Body of pancreas (tissue), 4 donors: ENCODE measurements at places on chromosomes 7 and 10.

DNA sequence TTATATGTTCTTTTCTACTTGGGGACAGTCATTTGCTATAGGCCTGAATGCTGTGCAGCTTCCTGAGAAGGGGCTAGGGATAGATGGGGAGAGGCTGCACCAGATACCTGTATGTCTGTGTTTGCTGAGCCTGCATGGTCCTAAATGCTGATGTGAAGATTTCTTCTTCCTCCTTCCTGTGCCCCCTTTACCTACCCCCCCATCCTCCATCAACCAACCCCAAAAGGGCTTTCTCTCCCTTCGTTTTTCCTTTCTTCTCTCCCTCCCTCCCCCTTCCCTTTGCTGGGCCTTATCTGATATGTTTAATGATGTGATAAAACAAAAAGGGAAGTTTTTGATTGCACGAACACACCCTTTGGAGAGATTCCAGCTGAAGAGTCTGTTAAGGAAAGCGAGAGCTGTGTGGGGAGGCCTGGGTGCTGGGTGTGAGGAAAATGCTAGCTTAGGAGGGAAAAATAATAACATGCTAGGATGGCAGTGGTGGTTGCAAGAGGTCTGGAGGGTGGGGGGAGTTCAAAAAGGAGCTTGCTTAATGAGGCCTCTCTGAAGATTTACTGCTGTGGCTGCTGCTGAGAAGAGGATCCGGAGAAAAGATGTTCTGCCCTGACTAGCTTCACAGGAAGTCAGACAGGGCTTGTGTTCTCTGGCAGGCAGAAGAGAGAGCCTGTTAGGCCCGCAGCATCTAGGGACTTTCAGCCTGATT, 101.8 kb downstream of the SAMD9 start:
- DNase-seq, result no peak

DNA sequence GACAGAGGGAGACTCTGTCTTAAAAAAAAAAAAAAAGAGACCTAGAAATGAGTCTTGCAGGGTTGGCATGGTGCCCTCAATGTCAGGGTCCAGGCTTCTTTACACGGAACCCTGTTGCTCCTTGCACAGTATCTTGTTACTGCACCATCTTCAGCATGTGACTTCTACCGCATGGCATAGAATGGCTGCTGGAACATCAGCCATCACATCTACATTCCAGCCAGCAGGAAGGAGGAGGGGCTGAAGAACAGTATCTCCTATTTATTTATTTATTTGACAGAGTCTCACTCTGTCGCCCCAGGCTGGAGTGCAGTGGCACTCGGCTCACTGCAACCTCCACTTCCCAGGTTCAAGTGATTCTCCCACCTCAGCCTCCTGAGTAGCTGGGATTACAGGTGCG, 3.7 kb upstream of the ACHE start:
- no peak for DNase-seq

DNA sequence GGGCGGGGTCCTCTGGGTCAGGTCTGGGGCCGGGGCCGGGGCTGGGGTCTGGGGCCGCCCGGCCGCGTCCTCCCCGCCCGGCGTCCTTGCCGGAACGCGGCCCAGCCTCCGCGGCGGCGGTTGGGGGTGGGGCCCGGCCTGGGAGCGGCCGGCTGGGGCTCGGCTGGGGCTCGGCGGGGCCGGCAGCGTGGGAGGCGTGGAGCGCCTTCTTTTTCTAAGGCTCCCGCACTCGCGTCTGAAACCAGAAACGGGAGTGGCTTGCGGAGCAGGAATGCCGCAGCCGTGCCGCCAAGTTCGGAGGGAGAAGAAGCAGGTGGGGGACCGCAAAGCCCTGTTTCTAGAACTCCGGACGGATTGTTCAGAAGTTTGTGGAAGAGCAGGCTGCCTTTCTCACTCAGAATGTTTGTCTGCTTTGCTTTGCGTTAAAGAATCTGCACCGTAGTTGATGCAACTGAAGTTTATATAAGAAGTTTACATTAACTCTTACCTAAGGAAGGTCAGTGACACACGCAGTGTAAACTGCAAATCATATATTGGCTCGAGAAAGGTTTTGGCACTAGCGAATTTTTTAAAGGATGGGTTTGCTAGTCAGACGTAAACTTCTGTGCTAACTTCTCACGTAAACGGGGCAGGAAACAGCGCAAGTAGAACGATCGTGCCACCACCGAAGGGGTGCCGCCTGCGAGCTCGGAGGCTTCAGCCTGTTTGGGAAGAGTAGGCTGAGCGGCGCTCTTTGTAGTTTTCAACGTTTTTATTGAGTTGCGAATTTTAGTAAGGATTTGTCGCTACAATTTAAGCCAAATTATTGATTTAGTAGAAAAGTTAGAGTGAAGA, 729 bp downstream of the DNAJB6 start:
- peak; percentile 67 for DNase-seq

DNA sequence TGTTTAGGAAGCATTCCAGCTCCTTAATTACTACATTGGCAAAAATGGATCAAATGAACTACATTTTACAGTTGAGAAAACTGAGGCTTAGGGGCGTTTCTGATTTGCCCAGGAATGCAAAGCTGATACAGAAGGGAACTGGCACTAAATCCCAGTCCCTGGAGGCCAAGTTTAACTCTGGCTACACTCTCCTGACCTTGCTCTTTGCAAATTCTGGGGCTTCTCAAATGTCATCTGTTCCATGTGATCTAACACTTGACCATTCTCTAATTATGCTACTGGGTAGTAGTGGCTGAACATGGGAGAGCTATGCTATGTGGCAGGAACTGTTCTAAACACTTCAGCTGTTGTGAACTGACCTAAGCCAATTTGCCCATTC, 11.3 kb upstream of the HABP2 start:
- DNase-seq, result no peak

DNA sequence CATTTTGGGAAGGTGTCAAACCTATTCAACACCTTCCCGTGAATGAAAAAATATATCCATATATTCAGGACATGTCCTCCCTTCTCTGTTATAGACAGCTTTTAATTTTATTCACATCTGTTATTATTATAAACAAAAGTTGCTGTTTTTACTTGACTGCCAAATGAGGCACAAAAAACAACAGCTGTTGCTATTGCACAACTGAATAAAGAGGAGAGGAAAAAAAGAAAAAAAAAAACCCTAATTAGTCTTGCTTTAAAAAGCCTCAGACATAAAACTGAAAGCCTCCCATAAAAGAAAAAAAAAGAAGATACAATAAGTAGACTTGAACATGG, 153.4 kb downstream of the BMPER start:
- DNase-seq, result no peak

GRCh38 chr7:133672866-133673265, 420.0 kb downstream of the EXOC4 start:
- DNase-seq, result no peak

- DNase-seq, result peak; percentile 56
These were observed 910 bp downstream of the WIPF3 start for GRCh38 chr7:29806995-29807841.

DNA sequence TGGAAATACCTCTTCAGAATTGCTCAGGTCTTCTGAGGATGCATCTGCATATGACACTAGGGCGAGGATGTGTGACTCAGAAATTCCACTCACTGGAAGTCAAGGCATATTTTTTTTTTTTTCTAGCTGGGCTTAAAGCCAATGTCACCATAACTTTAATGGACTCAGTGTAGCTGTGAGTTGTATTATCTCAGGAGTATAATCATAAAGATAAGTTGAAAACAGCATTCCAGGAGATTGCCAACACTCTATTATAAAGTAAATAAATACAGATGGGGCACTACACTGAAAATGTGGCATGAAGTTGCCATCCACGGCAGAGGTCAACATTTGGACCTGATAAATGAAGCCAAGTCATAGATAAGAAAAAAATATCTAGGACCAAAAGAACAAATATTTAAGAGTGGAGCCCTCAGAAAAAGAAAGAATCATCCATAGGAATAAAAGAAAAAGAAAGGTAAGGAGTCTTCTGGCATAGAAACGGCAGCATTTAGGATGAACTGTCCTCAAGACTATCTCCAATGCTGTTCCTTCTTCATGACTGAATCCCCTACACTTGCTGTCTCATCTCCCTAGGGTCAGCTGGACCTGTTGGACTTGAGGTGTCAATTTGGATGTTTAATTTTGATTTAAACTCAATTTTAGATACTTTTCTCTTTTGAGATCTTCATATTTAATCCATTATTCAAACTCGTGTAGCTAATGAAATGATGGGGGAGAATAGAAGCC, 72.9 kb upstream of the CAV2 start:
- DNase-seq, result peak; percentile 9

- no peak for DNase-seq
These were observed 12.5 kb upstream of the IL2RA start for GRCh38 chr10:6074489-6075301.

DNA sequence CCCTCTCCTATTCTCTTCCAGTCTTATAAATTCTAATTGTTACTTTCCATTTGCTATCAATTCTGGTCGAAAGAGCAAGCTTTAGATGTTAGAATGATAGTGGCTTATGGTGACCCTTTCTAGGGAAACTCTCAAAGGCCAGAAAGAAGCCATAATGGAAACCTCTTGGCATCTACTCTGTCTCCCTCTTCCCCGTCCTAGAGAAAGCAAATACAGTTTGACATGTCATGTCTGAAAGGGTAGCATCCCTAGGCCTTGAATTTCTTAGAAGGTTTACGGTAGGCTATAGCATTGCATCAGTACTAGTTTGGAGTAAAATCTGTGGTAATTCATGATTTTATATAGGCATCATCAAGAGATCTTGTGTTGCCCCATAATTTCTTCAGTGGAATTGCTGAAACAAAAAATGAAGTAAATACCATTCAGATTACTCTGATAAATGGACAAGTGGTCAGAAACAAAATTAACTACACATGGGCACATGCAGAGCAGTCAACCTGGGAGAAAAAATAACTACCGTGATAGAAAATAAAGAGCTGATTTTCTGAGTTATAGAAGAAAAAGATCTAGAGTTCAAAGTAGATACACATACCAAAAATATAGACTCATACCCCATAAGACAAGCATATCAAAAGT, 4.4 kb downstream of the PRKAR2B start:
- DNase-seq, result no peak

DNA sequence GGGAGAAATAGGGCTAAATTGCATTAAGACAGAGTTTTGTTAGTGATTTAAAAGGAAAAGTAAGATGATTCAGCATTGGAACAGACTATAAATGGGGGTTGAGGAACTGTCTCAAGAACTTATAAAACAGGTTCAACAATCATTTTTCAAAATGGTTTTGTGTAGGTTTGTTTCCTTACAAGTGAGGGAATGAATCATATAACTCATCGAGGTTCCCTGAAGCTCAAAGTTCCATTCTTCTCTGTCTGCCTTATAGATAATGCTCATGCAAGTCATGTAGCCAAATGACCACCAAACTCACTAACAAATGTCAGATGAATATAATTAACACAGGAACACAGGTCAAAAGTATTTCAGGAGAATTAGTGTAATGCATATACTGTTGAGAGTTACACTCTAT, 27.7 kb downstream of the ADAM22 start:
- DNase-seq, result no peak

GRCh38 chr10:33180390-33180789, 154.1 kb downstream of the NRP1 start:
- no peak for DNase-seq

- DNase-seq, result no peak
These were observed 249.0 kb downstream of the C7orf25 start for GRCh38 chr7:42662862-42663261.

GRCh38 chr7:69743436-69743835, 145.2 kb downstream of the AUTS2 start:
- no peak for DNase-seq

DNA sequence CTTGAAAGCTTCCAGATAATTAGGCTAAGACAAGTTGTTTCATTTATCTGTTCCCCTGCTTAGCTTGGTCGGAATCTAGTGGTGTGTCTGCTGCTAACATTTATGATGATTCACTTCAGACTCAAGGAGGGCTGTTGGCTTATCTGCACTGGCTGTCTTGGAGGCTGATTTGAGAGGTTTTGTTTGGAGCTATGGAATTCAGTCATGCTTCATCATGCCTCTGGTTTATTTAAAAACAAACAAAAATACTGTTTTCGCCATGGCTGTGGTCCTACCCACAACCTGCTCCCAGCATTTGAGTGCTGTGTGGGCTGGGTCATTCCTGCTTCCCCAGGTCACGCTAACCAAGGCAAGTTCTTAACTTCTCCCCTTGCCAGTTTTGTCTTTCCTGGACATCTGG, 11.7 kb upstream of the ARPC1B start:
- DNase-seq, result no peak

GRCh38 chr10:1944487-1944886, 207.2 kb upstream of the ADARB2 start:
- no peak for DNase-seq

GRCh38 chr7:35613150-35613549, 81.8 kb downstream of the HERPUD2 start:
- DNase-seq, result no peak

GRCh38 chr7:155234158-155234492, 63.6 kb upstream of the INSIG1 start:
- DNase-seq, result peak; percentile 60

DNA sequence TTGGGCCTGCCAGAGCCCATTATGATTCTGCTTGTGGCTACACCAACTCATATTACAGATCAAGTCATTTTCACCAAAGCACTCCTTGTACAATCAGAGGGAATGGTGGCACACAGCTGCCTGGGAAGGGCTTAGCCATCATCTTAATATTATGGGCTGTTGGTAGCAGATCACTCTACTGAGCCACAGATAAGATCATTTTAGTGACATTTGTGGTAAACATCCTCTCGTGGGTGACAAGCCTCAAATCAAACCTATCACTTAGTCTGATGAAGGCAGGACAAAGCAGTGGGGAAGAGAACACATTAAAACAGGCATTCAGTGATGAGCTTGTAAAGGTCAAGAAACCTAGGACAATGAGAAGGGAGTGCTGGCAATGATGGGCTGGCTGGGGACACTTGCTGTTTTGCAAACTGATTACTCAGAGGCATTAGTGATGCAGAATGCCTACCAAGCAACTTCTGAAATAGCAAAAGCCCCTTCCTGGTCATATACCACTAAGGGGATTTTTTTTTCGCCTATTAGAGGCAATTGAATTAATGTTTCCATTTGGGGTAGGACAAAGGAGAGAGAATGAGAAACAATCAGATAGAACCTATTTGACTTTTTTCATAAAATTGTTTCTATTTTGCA, 137.5 kb upstream of the WDR11 start:
- no peak for DNase-seq

DNA sequence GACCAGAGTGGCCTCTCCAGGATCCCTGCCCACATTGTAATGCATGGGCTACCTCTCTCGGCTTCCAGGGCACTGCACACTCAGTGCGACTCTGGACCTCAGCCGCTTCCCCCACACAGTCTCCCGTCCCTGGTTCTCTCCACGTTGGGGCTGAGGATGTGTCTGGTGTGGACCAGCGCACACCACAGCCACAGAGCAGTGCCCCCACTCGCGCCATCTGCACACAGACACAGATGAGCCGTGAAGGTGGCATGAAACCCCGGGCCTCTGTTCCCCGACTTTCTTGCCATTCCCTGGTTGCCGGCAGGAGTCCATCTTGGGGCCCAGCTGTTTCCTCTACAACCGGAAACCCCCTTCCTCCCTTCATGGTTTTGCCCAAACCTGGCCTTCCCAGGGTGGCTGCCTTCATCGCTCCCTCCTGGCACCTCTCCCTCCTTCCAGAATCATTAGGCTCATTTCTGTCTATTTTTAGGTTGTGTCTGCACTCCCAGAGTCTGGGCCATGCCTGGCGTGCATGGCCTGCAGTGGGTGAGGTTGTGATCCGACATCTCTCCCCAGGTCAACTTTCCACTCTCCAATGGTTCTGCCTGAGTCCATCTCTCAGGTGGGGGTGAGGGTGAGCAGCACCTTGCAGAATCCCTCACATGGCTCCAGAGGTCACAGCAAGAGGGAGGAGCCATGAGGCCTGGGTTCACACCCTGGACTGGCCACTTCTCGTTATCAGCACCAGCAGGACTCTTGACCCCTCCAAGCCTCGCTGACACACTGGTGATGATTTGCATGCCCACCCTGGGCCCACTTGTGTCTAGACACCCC, 10.1 kb downstream of the RASGEF1A start:
- peak; percentile 7 for DNase-seq

- no peak for DNase-seq
These were observed 40.2 kb downstream of the SEMA3E start for GRCh38 chr7:83608716-83609115.
